HCT116 (cell line): ENCODE measurements at places on chromosomes 13 and 19.

DNA sequence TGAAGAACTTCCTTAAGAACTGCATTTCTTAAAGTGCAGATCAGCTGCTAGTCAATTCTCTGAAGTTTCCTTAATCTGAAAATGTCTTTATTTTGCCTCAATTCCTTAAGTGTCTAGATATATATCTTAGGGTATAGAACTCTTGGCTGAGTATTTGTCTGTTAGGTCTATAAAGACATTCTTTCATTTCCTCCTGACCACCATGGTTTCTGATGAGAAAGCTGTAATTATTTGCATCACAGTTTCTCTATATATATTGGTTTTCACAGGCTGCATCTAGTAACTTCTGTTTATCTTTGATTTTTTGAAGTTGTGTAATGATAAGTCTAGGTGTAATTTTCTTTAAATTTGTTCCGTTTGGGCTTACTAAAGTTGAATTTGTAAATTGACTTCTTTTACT is 15.2 kb downstream of the NDFIP2 start:
- no peak for DNase-seq
- no peaks in the 10 kb centered on the region for H3K36me3 ChIP-seq
- no peaks in the 10 kb centered on the region for H3K27me3 ChIP-seq
- no peaks in the 10 kb centered on the region for H3K4me1 ChIP-seq

DNA sequence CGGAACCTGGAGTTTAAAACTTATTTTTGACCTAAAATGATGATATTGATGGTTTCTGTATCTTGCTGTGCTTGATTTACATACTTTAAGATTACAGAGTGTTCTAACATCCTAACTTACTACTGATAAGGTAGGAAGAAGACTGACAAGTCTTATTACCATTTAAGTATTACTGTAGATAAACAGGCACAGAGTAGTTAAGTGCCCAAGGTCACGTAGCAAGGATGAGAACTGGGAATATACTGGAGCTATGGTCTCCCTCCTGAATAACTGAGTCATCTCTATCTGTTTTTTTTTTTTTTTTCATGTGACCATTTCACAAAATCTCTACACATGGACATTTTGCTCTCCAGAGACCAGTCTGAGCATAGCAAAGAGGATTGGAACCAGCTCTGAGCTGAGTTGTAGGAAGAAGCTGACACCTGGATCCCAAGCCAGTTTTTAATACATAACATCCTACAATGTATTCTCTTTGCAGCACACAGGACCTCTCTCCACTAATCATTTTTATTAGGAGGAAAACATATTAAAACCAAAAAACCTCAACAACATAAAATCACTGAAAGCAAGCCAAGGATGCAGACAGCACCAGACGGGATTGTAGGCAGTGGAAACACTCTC is 173.5 kb downstream of the DNAJC15 start:
- H3K27ac ChIP-seq = no peak overlapping the region
- H3K27me3 ChIP-seq = no peaks in the 10 kb centered on the region
- DNase-seq = no peak

DNA sequence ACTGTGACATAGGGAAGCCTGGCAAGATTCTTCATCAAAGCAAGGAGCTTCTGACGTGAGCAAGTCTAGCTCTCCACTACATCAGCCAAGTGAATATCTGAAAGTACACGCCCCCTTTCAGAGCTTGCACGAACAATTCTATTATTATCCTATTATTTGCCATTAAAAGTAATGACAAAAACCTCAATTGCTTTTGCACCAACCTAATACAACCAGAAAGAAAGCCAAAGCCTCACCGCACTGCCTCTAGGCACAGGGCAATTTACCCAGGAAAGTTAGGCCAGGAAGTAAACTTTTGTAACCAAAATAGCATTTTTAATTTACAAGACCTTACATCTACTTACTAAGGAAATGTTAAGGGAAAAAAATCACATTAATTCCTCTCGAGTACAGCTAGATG is 41.2 kb downstream of the LATS2 start:
- H3K36me3 ChIP-seq = no peaks in the 10 kb centered on the region
- DNase-seq = no peak
- H3K27me3 ChIP-seq = no peaks in the 10 kb centered on the region
- H3K27ac ChIP-seq = no peak overlapping the region
- H3K4me1 ChIP-seq = peaks cover 29% of the 10 kb centered on the region

DNA sequence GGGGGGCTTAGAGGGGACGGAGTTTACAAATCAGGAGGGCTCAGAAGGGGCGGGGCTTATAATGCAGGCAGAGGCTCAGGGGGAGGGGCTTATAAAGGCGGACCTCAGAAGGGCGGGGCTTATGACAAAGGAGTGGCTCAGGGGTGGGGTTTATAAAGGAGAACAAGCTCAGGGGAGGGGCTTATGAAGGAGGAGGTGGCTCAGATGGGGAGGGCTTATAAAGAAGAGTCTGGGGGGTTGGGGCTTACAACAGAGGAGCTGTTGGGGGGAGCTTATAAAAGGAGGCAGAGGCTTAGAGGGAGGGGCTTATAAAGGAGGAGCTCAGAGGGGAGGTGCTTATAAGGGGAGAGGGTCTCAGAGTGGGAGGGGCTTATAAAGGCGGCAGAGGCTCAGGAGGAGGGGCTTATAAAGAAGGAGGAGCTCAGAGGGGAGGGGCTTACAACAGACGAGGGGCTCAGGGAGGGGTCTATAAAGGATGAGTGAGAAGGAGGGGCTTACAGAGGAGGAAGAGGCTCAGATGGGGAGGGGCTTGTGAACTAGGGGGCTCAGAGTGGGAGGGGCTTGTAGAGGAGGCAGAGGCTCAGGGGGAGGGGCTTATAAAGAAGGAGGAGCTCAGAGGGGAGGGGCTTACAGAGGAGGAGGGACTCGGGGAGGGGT is 1.0 kb downstream of the SMIM24 start:
- H3K4me1 ChIP-seq = peaks cover 7% of the 10 kb centered on the region
- no peaks in the 10 kb centered on the region for H3K36me3 ChIP-seq
- H3K27ac ChIP-seq = no peak overlapping the region
- peak; percentile 27 for DNase-seq

- peaks cover 14% of the 10 kb centered on the region; the same call in 1 of the 2 replicates for H3K4me1 ChIP-seq
- no peaks in the 10 kb centered on the region for H3K36me3 ChIP-seq
- no peak overlapping the region for H3K4me3 ChIP-seq
- no peak for DNase-seq
- H3K27me3 ChIP-seq = peaks cover 22% of the 10 kb centered on the region
Measured at GRCh38 chr13:45678282-45678681, 23.8 kb upstream of the CBY2 start.

- no peaks in the 10 kb centered on the region for H3K4me1 ChIP-seq
- no peaks in the 10 kb centered on the region for H3K36me3 ChIP-seq
- DNase-seq = no peak
- no peak overlapping the region for H3K4me3 ChIP-seq
- no peaks in the 10 kb centered on the region for H3K27me3 ChIP-seq
- H3K27ac ChIP-seq = no peak overlapping the region
Measured at GRCh38 chr13:69683921-69684686, 423.5 kb upstream of the ATXN8OS start.

GRCh38 chr19:1864480-1865171 is 1.2 kb upstream of the KLF16 start:
- peak overlapping the region; percentile 66 for H3K4me3 ChIP-seq
- no peaks in the 10 kb centered on the region for H3K36me3 ChIP-seq
- no peaks in the 10 kb centered on the region for H3K27me3 ChIP-seq
- no peak for DNase-seq

- H3K36me3 ChIP-seq = peaks cover 2% of the 10 kb centered on the region; the same call in 1 of the 2 replicates
- H3K27me3 ChIP-seq = no peaks in the 10 kb centered on the region
- H3K27ac ChIP-seq = no peak overlapping the region
- DNase-seq = no peak
Measured at GRCh38 chr19:15249972-15250639, 17.9 kb upstream of the EPHX3 start.
